Keratinocyte (primary cell): ENCODE measurements at places on chromosomes 13 and 19. TPM values are rescaled to one million over a fixed set of nuclear protein-coding genes. Genes with fewer than 3 reads are reported as not detected.

DNA sequence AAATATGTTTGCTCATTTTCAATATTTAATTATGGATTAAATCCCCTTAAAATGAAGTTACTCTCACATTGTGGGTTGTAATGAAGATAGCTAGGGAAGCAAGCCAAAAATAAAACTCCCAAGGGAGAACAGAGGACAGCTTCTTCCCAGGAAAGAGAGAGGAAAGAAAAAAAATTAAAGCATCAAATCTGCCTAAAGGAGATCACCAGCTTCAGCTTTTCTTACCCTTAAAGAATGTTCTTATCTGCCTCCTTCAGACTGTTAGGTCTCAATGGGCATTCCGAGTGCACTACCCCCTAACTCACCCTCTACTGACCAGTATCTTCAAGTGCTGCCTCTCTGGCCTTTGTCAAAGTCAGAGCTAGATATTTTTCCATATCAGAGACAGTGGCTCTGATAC is 55.2 kb downstream of the XPO4 start:
- no peak for DNase-seq

DNA sequence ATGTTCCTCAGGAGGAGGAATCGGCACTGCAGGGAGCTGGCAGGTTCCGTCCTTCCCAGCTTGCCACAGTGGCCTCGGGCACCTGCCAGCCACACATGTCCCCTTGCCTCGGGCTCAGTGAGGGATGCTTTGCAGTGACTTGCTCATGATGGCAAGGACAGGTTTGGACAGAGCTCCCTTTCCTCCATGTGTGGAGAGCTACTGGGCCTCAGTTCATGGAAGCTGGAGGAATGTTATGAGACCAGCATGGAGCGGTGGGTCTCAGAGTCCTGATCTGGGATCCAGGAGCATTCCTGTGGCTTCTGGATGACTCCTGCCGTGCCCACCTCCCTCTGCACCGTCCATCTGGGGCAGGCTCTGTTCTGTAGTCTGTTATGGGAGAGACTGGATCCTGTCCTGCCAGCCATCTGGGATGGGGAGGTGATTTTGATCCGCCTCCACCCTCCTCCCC is 59.2 kb downstream of the SIPA1L3 start:
- peak; percentile 82 for DNase-seq

Gene ARL11
- polyA plus RNA-seq, result 0.49 to 0.58 TPM (median 0.55 TPM) in 3 replicates

Gene PPM1N
- 1.9 to 2.5 TPM (median 2.0 TPM) in 3 replicates for polyA plus RNA-seq

GRCh38 chr13:31862828-31863227 is 123.5 kb downstream of the RXFP2 start:
- DNase-seq, result no peak

DNA sequence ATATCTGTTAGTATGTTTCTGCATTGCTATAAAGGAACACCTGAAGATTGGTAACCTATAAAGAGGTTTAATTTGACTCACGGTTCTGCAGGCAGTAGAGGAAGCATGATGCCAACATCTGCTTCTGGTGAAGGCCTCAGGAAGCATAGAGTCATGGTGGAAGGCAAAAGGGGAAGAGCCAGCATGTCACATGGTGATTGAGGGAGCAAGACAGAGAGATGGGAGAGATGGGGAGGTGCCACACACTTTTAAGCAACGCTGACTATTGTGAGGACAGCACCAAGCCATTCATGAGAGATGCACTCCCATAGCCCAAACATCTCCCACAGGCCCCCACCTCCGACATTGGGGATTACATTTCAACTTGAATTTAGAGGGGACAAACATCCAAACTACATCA is 32.8 kb downstream of the COG6 start:
- no peak for DNase-seq

Gene CLPTM1
- polyA plus RNA-seq, result 44.6 to 74.6 TPM (median 47.1 TPM) in 3 replicates

Gene FRY
- 0.52 to 0.80 TPM (median 0.60 TPM) in 3 replicates for polyA plus RNA-seq

DNA sequence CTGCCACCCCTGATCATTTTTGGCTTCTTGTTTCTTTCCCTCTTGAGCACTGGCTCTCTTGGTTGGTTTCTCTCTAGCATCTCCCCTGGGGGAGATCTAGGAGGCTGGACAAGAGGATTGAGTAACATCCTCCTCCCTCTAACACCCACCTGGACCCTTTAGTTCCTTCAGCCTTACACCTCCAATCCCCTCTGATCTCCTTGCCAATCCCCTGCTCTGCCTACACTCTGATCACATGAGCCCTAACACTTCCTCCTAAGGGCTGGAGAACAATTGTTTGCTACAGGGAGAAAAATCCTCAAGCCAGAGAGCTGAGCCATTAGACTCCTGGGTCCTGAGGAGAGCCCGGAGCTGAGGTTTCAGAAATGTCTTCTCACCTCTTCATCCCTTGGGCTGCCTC is 65.9 kb upstream of the ADGRL1 start:
- DNase-seq, result no peak
